Right ventricle myocardium inferior (tissue), 1 donor: ENCODE measurements at places on chromosomes 11 and 22. TPM values are rescaled to one million over a fixed set of nuclear protein-coding genes. Genes with fewer than 3 reads are reported as not detected.

- DNase-seq, result no peak
Observed at GRCh38 chr22:19522881-19523239, 1.4 kb downstream of the CLDN5 start.

GRCh38 chr11:12053606-12054361 lies 45.4 kb upstream of the DKK3 start:
- no peak for DNase-seq

GRCh38 chr11:66268952-66269905 lies 790 bp downstream of the RAB1B start:
- no peak for DNase-seq

DNA sequence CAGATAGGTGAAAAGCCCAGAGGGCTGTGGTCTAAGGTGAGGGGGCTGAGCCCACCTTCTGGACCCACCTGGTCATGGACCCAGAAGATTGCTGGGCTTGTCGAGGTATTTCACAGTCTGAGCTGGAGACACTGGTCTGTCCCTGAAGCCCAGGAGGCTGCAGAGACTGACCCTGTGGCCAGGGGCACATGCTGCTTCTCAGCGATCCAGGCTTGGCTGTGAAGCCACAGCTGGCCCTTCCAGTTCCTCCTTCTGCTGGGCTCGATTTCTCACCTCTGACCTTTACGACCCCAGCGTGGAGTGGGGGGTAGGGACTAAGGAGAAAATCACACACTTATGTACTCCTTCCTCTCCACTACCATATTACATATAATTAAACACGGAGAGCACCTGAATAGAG lies 88.5 kb downstream of the NECTIN1 start:
- no peak for DNase-seq

- DNase-seq, result no peak
Observed at GRCh38 chr11:132858223-132858622, 674.1 kb downstream of the OPCML start.

GRCh38 chr22:44975427-44976262 lies 34.2 kb downstream of the PHF21B start:
- DNase-seq, result peak; percentile 83

GRCh38 chr11:134063991-134064747 lies 4.7 kb upstream of the JAM3 start:
- DNase-seq, result no peak

GRCh38 chr11:36222831-36223635 lies 66.2 kb downstream of the COMMD9 start:
- no peak for DNase-seq

GRCh38 chr11:67592880-67593564 lies 9.4 kb downstream of the GSTP1 start:
- DNase-seq, result no peak

DNA sequence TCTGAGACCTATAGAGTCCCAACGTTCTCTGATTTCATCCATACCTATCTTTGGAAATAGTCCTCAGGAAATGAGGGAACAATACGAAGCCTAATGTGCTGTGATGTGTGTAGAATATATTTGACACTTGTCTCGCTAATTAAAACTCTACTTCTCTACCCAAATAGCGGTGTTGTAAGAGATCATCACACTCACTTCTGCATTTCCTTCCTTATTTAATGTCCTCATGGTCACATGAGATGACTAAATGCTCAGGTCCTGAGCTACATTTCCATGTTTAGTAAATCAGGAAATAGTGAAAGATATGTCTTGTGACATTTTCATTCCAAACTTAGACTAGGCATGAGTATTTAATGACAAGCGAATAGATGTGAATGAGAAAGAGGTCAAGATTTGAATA lies 112.3 kb downstream of the MAML2 start:
- no peak for DNase-seq

- DNase-seq, result no peak
Observed at GRCh38 chr22:43917521-43917920, 6.1 kb upstream of the PNPLA3 start.

- DNase-seq, result no peak
Observed at GRCh38 chr11:69371731-69372588, 78.0 kb downstream of the MYEOV start.

- DNase-seq, result no peak
Observed at GRCh38 chr11:4643076-4643475, 706 bp upstream of the OR51E1 start.

DNA sequence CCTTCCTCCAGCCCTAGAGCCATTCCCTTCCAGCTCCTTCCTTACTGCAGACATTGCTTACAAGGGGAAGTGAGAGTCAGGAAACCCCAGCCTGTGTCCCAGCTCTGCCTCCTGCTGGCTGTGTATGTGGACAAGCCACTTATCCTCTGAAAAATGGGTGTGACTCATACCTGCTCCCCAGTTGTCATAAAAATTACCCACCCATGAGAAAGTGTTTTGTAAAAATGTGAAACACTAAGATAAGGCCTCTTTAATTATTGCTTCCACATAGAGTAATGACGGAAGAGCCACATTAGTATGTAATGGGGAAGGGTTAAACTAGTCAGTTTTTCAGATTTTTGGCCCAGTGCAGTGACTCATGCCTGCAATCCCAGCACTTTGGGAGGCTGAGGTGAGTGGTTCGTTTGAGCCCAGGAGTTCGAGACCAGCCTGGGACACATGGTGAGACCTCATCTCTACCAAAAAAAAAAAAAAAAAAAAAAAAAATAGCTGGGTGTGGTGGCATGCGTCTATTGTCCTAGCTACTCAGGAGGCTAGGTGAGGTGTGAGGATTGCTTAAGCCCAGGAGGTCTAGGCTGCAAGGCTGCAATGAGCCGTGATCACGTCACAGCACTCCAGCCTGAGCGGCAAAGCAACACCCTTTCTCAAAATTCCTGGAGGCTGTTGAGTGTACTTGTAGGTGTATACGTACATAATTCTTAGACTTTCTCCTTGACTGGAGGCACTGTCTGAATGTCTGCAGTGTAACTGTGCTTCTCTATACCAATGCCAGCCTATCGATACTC lies 84.9 kb downstream of the CTTN start:
- peak; percentile 65 for DNase-seq

GRCh38 chr11:126457817-126458216 lies 102.3 kb downstream of the ST3GAL4 start:
- DNase-seq, result no peak

DNA sequence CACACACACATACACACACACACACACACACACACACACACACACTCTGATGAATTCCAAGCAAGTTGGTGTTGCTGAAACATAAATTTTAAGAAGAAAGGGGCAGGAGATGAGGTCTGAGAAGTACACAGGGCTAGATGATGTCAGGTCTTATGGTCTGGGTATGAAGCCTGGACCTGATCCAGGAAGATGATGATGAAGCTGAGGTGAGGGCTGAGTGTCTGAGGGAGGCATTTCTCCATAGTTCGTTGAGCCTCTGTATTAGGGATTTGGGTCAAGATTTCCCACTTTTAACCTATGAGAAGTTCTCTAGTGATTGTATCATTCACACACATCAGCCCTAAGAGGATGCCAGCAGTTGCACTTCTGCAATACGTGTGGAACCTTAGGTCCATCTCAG lies 32.6 kb downstream of the KREMEN1 start:
- no peak for DNase-seq

- DNase-seq, result peak; percentile 82
Observed at GRCh38 chr11:128776424-128777284, 82.8 kb downstream of the FLI1 start.

DNA sequence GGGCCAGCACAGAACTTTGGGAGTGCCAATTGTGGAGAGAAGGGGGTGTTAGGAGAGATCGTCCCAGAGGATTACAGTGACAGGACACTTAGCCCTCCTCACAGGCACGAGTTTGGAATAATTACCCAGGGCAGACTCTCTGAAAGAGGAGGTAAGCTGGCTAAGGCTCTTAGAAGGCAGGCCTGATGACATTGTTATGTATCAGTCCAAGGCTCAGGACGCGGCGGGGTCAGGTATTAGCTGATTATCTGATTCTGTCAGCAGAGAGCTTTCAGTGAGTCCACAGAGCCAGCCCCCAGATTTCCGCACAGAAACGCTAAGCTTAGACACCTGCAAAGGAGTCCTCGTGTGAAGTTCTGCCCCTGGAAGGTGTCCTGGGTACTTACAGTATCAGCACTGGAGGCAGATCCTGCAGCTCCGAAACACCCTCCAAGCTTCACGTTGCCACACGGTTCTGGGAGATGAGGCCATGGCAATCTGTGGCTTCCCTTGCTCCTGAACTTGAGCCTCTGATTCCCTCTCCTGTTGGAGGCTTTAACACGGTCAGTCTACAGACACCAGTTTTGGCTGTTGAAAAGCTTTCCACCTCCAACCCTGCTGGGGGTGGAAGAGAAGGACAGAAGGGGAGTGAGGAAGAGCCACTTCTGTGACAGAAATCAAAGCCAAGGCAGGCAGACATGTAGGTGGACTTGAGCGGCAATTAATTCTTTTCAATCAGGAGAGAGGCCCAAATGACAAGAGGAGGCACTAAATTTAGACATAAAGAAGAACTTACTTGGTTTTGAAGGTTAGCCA lies 123.6 kb upstream of the CADM1 start:
- no peak for DNase-seq

GRCh38 chr11:58921778-58922390 lies 17.4 kb upstream of the GLYATL1 start:
- DNase-seq, result no peak

GRCh38 chr11:63944987-63945386 lies 6.2 kb downstream of the NAA40 start:
- no peak for DNase-seq

GRCh38 chr22:23204125-23204488 lies 23.8 kb downstream of the BCR start:
- no peak for DNase-seq

- DNase-seq, result no peak
Observed at GRCh38 chr22:29205252-29205593, 473 bp upstream of the EMID1 start.

DNA sequence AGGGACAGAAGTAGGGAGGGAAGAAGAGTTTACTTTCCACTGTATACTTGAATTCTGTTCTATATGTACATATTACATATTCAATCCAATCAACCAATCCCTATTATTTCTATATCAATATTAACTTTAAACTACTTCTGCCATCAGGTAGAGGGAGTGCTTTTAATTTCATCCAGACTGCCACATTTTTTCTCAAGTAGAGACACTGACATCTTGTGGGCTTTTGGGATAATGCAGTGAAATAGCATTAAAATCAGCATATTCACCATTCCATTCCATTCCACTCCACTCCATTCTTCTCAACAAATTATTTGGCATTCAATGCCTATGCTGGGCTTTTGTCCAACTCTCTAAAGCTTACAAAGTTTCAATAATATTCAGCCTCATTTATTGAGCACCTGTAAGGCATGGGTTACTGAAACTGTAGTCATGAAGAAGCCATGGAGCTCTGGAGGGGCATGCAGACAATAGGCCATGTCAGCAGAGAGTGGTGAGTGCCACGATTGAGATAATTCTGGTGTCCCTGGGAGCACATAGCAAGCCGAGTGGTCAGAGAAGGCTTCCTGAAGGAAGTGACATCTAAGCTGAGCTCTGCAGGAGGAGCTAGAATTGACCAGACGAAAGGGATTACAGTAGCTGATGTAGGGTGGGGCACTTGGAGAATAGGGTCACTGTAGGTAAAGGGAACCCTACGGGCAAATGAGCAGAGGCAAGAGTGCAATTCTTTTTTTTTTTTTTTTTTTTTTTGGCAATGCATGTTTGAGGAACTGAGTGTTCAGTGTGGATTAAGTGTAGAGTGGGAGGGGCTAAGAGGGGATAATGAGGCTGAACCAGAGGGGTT lies 12.8 kb upstream of the CLPB start:
- no peak for DNase-seq

Gene TRPM5
- total RNA-seq, result not detected

Gene JAML
- 3.3 TPM for total RNA-seq

Gene CNGA4
- not detected for total RNA-seq

Gene DNAJB7
- total RNA-seq, result not detected

Gene EIF1AD
- total RNA-seq, result 18.0 TPM

Gene PNPLA3
- 0.46 TPM for total RNA-seq

Gene KRTAP5-9
- total RNA-seq, result not detected

Gene PDE3B
- 4.5 TPM for total RNA-seq

Gene LPXN
- total RNA-seq, result 3.9 TPM

Gene KIRREL3
- total RNA-seq, result 0.24 TPM

Gene MN1
- total RNA-seq, result 5.3 TPM
